ENCODE measurements at places on chromosomes 12 and 14.

DNA sequence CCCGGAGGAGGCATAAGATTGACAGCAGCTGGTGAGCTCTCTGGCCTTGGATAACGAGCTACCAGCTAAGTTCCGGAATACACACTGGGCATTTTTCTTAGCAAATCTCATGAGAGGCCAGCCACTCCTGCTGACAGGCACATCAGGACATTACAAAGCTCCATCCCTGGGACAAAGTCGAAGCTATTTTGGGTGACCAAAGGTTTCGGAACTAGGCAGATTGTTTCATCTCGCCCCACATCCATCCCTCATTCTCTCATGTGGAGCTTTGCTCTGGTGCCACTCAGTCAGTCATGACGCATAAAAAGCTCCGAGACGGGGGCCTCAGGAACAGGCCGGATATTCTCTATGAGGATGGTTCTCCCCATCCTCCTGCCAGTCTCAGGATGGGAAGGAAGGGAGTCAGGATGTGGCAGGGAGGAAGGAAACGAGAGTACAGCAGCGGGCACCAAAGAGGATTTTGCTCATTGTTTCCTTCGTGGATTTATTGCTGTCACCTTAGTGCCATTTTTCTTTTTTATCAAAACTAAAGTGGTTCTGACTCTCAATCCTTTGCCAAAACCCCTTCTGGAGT, 253.1 kb upstream of the FKBP4 start:
- DNase-seq: no peak
- no peaks in the 10 kb centered on the region for H3K4me1 ChIP-seq

DNA sequence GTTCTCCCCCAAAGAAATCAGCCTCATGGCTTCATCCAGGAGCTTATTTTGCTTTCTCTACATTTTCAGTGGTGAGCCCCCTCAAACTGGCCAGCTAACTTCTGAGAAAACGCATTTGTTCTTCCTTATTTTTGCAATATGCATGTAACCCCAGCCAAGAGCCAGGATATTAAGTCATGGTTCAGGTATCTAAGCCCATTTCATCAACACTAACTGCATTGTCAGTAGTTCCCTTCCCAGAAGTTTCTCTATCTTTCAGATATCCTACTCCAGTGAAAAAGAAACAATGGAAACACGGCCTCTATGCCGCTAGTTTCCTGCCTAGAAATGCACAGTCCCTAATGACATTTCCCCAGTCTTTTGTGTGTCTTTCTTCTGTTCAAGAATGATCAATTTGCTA, 102.8 kb upstream of the RASSF8 start:
- no peaks in the 10 kb centered on the region for H3K4me1 ChIP-seq
- no peak overlapping the region for H3K27ac ChIP-seq
- no peaks in the 10 kb centered on the region for H3K36me3 ChIP-seq
- H3K27me3 ChIP-seq: no peaks in the 10 kb centered on the region
- no peak overlapping the region for H3K4me3 ChIP-seq

DNA sequence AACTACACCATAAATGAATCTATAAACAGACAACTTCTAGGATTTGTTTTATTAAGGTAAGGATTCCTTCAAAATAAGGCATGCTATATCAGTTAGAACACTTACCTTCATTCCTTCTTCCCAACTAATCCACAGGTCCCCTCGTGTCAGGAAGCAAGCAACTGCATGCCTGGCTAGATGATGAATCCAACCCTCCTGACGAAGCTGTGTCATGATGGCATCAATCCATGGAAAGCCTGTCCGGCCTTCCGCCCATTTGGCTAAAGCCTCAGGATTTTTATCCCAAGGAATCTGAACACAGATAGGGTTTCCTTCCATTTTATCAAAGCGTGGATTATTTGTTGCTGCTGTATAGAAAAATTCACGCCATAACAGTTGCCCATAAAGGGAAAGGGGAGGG, 12.5 kb upstream of the MTERF2 start:
- H3K4me3 ChIP-seq: no peak overlapping the region
- no peaks in the 10 kb centered on the region for H3K4me1 ChIP-seq
- no peak overlapping the region for H3K27ac ChIP-seq
- peaks cover 53% of the 10 kb centered on the region for H3K36me3 ChIP-seq
- H3K27me3 ChIP-seq: no peaks in the 10 kb centered on the region
- no peak for DNase-seq

DNA sequence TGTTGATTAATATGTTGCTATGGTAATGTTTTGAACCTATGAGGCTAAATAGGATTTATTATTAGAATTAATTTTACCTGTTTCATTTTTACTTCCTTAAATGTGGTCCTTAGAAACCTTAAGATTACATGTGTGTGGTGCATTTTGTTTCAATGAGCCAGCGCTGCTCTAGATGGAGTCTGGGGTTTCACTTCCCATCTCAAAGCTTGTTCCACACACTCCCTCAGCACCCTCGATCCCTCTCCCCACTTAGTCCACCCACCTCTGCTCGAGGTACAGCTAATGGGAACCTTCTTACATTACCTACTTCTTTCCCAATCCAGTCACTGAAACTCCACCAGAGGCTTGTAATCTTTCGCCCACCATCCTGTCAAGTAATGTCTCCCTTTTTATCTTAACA, 205.2 kb downstream of the PAX9 start:
- no peaks in the 10 kb centered on the region for H3K36me3 ChIP-seq
- no peak overlapping the region for H3K27ac ChIP-seq
- no peaks in the 10 kb centered on the region for H3K27me3 ChIP-seq
- DNase-seq: no peak
- no peaks in the 10 kb centered on the region for H3K4me1 ChIP-seq

DNA sequence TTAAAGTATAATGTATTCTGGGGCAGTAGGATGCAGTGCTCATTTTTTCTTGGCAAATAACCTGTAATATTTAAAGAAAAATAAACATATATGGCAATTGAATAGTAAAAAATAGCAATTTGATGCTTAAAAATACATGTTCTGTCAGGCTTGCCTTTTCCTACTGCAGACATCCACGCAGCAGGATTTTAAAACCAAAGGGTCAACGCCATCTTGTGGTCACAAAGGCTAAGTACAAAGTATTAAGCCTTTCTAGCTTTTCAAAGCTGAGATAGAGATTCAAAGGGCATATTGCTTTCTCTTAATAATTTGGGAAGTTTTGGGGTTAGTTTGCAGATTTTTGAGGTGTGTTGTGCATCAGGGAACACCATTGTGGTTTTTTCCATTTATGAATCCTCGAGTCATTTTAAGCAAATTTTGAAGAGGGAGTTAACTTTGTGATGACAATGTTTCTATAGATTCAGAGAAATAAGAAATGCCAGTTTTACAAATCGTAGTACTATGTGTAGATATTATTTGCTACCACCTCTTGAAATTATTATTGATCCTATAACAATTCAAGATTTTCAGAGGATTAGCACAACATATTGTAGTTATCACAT, 4.7 kb upstream of the CCER1 start:
- H3K4me1 ChIP-seq: no peaks in the 10 kb centered on the region
- no peak overlapping the region for H3K4me3 ChIP-seq
- no peaks in the 10 kb centered on the region for H3K36me3 ChIP-seq
- no peak for DNase-seq

DNA sequence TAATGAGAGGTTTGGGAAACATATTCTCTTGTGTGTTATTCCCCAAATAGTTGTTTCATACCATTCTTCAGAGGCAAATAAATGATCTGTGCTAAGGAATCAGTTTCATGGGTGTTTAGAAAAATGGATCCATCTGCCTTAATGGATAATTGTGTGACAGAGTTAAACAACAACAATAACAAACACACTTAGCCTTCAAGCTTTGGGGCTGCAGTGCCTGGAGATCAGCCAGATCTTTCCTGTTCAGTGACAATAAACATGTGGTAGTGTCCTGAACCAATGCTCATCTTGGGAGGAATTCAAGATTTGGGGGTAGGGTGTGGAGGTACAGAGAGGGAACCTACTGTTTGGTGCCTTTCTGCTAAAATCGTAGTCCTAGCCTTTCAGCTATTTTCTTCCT, 93.7 kb upstream of the PRICKLE1 start:
- no peak overlapping the region for H3K27ac ChIP-seq
- H3K4me1 ChIP-seq: no peaks in the 10 kb centered on the region
- no peaks in the 10 kb centered on the region for H3K27me3 ChIP-seq
- DNase-seq: no peak
- H3K36me3 ChIP-seq: no peaks in the 10 kb centered on the region
- H3K4me3 ChIP-seq: no peak overlapping the region

DNA sequence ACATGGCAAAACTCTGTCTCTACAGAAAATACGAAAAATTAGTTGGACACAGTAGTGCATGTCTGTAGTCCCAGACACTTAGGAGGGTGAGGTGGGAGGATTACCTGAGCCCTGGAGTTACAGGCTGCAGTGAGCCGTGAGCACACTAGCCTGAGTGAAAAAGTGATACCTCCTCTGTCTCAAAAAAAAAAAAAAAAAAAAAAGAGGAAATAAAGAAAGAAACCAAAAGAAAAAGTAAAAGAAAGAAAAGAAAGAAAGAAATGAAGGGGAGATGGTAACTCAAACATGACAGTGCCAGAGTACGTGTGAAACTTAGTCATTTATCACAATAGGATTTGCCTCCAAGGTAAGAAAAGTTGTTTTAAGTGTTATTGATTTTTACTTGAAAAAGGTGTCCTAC, 407.0 kb upstream of the MGAT4C start:
- H3K27me3 ChIP-seq: no peaks in the 10 kb centered on the region
- H3K27ac ChIP-seq: no peak overlapping the region
- no peak overlapping the region for H3K4me3 ChIP-seq
- no peaks in the 10 kb centered on the region for H3K4me1 ChIP-seq
- DNase-seq: peak; percentile 13

All from spleen (tissue), 13 donors.